ENCODE measurements at places on chromosomes 6 and 20.
A peak's percentile ranks its signal among the peaks of the same experiment; 100 is the strongest.

DNA sequence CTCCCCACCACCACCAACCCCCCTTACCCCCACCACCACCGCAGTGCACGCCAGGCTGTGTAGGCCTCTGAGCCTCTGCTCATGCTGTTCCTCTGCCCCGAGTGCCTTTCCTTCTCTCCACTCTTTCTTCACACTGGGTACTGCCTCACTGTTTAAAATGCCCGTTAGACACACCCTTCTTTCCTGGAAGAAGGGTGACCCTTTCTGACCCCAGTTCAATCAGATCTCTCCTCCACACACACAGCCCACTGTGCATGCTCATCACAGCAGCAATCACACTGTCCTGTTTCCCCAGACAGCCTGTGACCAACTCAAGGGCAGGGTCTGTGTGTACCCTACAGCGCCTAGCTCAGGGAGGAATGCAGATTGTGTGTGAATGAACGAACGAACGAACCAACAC is 10.0 kb downstream of the TMEM74B start:
- no peak for DNase-seq

- DNase-seq: no peak
These were observed 1.7 kb downstream of the SCML4 start for GRCh38 chr6:107822176-107823046.

DNA sequence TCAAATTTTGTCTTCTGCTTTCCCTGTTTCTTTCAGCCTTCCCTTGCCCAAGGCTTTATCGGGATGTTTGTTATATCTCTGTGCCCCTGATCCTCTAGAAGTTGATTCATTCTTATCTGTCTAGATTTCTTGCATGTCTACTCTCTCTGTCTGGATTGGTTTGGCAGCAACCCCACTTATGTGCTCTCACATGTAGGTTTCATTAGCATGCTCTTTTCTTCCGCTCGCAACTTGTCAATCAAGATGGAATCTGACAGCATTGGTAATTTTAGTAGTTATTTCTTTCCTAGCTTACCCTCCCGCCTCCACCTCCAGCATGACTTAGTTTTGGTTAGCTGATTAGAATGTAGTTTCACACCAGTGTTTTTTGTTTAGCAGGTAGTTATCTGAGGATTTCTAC is 39.3 kb downstream of the LRRC1 start:
- DNase-seq: no peak

DNA sequence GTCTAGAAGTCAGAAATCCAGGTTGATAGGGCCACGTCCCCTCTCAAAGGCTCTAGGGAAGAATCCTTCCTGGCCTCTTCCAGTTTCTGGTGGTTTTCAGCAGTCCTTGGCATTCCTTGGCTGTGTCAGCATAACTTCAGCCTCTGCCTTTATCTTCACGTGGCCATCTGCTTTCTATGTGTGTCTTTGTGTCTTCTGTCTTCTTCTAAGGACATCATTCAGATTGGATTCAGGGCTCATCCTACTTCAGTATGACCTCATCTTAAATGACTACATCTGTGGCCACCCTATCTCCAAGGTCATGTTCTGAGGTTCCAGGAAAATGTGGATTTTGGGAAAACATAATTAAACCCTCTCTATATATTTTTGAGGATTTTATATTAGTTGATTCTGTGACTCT is 23.0 kb downstream of the C6orf89 start:
- DNase-seq: peak; percentile 11

DNA sequence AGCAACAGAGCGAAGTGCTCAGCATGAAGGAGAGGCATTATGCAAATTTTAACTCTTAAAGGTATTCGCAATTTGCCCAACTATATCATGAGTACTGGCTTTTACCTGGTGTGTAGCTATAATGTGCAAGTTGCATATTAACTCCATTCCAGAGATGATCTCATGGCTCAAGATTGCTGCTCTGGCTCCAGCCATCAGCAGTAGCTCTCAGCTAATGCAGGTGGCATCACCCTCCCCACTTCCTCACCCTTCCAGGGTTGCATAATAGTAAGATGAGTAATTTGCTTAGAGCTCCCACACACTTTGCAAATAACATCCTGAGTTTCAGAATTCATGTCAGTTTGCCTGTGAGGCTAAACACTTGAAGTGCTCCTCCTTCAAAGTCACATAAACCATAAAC is 15.9 kb upstream of the PCSK2 start:
- no peak for DNase-seq

DNA sequence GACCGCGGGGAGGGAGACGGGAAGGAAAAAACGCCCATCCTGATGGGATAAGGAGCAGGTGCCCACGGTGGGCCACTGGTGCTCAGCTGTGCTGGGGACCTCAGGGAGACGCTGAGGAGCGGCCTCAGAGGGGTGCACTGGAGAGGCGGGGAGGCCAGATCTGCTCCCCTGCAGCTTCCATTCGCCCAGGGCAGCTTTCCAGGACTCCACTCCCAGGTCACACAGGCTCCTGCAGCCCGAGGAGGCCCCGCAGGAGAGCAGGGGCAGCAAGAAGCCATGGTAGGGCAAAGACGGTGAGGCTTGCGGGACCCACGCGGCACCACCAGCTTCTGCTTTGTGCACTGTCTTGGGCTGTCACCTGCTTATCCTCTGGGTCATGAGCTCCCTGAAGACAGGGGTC is 82.5 kb upstream of the SULF2 start:
- DNase-seq: no peak

DNA sequence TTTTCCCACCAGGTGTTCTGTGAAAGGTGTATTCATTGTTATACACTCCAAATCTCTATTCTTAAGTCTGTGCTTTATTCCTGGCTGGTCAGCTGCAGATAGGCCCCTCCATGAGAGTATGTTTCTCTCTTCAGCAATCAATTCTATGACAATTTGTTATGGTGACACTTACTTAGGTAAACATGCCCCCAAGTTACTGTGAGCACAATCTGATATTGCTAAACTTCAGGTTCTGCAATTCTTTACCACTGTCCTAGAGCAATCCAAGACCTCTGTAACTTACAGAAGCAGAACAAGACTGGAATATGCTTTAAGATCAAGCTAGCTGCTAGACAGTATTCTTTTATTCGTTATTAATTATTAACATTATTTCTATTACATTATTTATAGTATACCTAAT is 391.9 kb downstream of the FRK start:
- DNase-seq: no peak

DNA sequence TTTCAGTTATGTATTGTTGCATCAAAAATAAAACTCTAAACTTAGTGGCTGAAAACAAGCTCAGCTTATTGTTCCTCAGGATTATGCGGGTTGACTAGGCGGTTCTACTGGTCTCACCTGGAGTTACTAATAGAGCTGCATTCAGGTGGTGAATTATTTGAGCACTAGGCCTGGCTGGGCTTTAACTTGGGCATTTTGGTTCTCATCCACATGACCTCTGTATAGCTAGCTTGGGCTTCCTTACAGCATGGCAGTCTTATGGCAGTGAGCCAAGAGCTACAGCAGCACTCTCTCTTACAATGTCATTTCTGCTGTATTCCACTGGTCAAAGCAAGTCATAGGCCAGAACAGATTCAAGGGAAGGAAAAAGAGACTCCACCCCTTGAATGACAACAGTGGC is 1.6 kb downstream of the PGBD1 start:
- no peak for DNase-seq

GRCh38 chr6:122143813-122144601 is 255.4 kb upstream of the HSF2 start:
- no peak for DNase-seq

GRCh38 chr6:70051197-70052124 is 185.1 kb downstream of the COL19A1 start:
- no peak for DNase-seq

GRCh38 chr6:27518881-27519795 is 46.2 kb upstream of the ZNF184 start:
- peak; percentile 95 for DNase-seq

GRCh38 chr20:18541741-18542140 is 25.5 kb upstream of the SMIM26 start:
- no peak for DNase-seq

GRCh38 chr6:44356487-44356886 is 14.0 kb downstream of the SPATS1 start:
- DNase-seq: no peak

Measured in fibroblast of the aortic adventitia (primary cell).